C1 segment of cervical spinal cord (tissue), 14 donors: ENCODE measurements at places on chromosomes 6 and 20.

GRCh38 chr20:37846573-37846972 is 56.4 kb upstream of the VSTM2L start:
- no peak for DNase-seq

GRCh38 chr20:23554401-23554800 is 13.9 kb downstream of the CST9L start:
- DNase-seq = no peak

DNA sequence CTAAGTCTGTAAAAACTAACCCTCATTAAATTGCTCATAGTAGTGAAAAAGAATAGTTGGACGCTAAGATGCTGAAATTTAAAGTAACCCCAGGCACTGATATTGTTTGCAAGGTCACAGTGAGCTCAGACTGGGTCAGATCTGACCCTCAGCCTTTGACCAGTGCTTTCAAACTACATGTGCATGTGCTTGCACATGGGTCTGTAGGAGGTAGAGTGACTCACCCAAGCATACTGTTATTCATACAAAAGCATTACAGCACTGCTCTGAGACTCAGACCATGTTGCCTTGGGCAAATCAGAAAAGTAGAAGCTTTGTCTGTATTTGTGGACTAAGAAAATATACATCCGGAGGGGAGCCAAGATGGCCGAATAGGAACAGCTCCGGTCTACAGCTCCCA is 326.4 kb upstream of the MARCKS start:
- no peak for DNase-seq

GRCh38 chr6:108492131-108492766 is 68.5 kb upstream of the FOXO3 start:
- DNase-seq = no peak

DNA sequence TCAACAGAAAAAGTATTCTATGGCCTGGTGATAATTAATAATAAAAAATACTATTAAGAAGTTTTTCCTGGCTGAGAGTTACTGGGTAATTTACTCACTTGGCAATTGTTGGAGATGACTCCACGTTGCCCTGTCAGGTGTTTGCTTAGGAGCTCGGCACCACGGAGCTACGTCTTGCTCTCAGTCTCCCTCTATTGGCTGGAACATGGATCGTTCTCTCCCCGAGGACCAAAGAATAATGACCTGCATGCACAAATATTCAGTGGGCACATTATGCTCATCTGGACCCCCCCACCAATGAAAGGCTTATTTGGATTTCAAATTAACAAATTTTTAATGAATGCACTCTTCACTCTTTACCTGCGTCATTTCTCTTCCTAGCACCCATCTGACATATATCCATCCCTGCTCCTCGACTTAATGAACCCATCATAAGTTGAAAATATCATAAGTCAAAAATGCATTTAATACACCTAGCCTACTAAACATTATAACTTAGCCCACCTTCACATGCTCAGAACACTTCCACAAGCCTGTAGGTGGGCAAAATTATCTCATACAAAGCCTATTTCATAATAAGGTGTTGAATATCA is 71.0 kb upstream of the CD83 start:
- DNase-seq = peak; percentile 25

DNA sequence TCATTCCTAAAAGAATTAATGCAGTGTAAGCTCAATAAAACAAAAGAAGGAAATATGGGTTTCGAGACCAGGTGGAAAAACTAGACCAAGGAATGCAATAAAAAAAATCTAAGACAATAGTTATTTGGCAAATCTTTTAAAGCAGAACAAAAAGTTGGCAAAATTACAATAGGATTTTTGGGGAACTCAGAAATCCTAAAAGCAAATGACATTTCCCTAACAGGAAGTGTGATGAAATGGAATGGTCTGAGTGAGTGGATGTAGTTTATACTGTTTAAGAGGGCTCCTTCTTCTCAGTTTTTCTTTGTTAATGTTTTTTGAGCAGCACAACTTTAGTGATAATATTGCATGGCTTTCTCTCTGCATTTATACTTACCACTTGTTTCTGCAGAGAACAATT is 190.0 kb downstream of the PLCB4 start:
- DNase-seq = no peak

DNA sequence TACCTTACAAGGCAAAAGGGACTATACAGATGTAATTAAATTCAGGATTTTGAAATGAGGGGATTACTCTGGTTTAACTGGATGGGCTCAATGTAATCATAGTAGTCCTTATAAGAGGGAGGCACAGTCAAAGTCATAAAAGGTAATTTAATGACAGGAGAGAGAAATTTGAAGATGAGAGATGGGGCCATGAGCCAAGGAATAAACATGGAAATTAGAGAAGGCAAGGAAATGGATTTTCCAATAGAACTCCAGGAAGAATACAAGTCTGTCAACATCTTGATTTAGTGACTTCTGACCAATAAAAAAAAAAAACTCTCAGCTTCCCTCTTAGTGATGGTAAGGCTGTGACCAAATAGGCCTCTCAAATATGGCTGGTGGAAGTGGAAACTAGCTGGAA is 101.9 kb upstream of the BEND3 start:
- DNase-seq = no peak
